BJ (cell line): ENCODE measurements at places on chromosomes 12 and 14.

GRCh38 chr12:26283046-26283445 lies 87.7 kb downstream of the SSPN start:
- DNase-seq = no peak

DNA sequence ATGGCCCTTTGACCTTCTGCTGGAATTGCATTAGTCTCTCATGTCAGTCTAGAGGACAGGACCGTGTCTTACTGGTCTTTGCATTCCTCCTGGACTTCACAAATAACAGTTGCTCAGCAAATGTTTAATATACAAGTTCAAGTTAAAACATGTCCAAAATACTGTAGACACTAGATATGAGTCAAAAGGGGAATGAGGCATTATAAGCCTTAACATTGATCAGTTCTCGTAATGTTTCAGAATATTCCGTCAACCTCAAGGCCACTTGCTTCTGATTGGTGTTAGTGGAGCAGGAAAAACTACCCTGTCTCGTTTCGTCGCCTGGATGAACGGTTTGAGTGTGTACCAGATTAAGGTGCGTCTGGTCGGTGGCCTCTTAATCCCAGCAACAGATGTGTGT lies 59.9 kb downstream of the HSP90AA1 start:
- no peak for DNase-seq

DNA sequence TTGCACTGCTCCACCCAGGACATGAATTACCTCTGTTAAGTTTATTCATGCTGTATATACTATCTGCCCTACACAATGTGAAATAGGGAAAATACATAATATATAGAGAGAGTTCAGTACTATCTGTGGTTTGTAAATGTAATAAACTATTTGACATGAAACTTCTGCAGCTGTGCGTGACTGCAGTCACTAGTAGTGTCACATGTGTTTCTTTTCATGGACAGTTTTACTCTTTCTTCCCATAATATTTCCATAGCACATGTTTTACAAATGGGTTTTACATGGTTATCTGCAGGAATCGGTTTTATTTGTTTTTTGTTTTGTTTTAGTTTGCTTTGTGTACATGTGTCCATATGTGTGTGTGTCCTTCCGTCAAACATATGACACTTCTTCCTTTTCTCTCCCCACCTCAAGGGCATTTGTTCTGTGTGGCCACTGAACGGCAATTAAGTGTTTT lies 1644.1 kb upstream of the FLRT2 start:
- DNase-seq = no peak

- no peak for DNase-seq
Observed at GRCh38 chr12:124123296-124124000, 150.4 kb downstream of the ZNF664 start.

DNA sequence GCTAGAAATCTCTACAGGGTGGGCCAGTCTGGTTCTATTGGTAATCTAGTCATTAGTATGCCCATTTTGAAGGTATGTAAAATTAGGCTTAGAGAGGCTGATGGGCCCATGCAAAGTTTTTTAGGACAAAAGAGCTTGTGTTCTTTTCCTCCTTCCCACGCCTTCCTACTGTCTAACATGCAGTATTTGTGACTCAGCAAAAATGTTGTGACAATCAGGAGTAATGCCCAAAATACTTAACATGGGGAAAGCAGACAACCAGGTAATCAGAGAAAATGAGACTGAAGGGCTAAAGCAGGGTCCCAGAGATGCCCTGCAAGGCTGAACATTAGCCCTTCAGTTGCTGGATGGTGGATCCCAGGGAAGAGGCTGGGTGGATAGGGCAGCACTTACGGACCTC lies 437.9 kb downstream of the BCL11B start:
- no peak for DNase-seq

DNA sequence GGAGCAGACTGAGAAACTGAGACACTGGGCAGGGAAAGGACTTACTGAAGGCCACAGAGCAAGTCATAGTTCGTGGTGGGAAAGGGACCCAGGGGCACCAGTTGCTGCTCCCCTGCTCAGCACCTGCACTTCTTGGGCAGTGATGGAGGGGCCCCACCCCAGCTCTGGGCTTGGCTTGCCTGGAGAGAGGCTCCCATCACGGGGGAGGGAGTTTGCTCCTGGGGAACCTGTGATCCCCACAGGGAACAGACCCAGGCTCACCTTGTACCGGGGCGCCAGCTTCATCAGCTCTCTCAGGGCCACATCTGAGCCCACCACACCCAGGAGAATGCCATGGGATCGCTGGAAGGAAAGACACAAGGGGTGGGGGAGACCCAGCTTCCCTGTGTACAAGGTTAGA lies 39.8 kb downstream of the CACNA2D4 start:
- DNase-seq = no peak

DNA sequence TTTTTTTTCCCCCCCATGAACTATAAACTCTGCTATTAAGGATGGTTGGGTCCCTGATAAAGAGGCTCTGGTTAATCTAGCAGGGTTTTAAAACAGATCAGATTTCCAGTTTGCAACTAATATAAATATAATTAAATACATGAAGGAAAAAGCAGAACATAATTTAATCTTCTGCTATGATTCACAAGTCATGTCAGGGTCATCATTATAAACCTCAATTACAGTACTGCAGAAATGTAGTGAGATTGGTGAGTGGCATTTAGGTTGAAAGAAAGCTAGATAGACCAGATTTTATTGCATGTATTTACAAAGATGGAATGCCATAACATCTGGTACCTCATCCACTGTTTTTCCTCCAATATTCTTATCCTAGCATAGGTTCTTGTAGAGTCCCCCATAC lies 14.5 kb upstream of the RASSF8 start:
- no peak for DNase-seq

GRCh38 chr14:76115010-76115422 lies 36.7 kb upstream of the GPATCH2L start:
- DNase-seq = no peak

- no peak for DNase-seq
Observed at GRCh38 chr14:92890830-92891588, 31.9 kb upstream of the CHGA start.

DNA sequence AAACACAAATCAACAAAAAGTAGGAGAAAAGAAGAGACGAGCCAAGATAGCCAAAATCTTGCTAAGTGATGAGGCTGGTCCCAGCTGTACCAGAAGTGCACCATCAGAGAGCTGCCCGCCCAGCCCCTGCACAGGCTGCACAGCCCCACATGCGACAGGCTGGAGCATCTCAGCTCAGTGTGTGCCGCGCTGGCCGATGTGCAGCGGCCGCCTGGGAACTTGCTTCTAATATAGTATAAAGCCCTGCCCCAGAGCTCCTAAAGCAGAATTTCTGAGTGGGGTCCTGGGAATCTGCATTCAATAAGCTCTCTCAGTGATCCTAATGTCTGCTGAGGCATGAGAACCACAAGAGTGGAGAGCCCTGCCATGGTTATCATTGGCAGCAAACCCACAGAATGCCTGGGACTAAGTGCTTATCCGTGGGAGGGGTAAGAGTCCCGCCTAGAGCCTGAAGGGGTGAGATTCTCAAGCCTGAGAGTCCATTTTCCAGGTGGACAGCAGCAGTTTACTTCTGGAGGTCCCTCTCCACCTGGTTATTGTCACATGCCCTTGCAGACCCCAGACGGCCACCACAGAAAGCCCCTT lies 171.6 kb downstream of the DPF3 start:
- no peak for DNase-seq

- DNase-seq = no peak
Observed at GRCh38 chr12:111904446-111904975, 62.5 kb downstream of the MAPKAPK5 start.

GRCh38 chr12:96225044-96225855 lies 31.1 kb downstream of the ELK3 start:
- DNase-seq = no peak

GRCh38 chr14:100372357-100373048 lies 49.4 kb downstream of the SLC25A47 start:
- DNase-seq = no peak

DNA sequence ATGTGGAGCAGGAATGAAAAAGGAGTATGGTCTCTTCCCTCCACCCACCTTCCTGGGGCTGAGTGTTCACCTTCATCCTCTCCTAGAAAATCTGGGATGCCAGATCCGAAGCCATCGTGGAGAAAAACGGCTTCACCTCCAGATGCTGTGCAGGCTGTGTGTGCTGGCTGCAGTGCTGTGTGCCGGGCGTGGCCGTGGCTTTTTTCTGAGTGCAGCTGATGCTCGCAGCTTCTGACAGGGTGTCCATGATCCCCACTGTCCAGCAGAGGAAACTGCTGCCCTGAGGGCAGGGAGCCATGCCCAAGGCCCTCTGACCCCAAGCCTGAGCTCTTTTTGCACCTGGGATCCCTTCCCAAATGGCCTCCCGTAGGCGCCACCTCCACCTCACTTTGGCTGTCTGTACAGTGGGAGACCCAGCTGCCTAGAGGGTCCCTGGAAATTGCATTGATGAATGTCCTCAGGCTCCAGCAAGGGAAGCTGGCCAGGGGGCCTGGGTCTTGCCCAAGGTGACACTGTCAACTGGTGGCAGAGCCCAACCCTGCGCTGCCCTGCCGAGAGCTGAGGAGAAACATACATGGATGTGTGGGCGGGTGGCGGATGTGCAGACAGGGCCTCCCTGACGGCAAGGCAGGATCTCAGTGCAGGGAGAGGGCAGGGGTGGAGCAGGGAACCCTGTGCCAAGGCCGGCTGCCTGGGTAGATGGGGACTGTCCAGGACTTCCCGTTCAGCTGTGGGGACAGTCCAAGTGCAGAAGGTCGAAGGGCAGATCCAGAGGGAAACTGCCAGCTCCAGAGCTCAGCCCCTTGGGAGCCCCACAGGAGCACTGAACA lies 53.3 kb downstream of the BEGAIN start:
- DNase-seq = no peak

- DNase-seq = no peak
Observed at GRCh38 chr12:47591795-47592194, 114.0 kb downstream of the RPAP3 start.

DNA sequence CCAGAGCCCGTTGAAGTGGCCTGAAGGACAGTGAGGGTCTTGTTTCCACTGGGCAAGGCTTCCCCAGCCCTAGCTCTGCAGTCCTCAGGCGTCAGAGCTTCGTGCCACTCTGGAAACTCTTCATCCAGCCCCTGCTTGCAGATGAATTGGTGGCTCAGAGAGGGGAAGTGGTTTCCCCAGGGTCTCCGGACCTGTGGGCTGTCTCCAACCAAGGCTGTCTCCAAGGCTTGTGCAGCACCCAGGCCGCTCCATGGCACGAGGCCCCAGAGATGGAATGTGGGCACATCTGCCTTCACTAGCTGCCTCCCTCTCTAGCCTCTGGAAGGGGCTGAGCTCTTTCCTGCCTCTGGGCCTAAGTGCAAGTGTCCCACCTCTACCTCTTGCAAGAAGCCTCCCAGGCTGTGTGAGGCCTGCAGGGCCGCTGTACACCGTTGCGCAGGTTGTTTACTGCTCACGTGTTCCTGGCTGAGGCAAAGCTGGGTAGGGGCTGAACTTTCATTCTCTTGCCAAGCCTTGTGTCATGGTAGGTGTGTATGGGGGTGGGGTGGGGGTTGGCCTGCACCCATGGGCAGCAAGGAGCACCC lies 11.1 kb downstream of the RIN3 start:
- DNase-seq = no peak
